ENCODE measurements at places on chromosomes 11 and 22.

DNA sequence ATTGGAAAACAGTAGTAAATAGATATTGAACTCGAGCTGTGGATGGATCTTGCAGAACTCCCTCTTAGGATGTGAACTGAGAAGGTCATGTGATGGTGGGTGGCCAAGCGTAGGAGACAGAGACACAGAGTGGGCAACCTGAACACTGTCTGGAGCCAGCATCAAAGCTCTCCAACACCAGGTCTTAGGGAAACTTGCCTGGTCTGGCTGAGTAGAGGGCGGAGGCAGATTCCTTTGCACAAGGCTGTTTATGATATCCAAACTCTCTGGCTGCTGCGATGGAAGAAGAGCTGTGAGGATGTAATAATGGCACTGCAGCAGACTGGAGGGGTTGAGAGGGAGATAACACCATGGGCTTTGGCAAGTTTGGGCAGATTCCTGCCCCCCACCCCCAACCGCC lies 10.1 kb downstream of the NAV2 start:
- DNase-seq: no peak

GRCh38 chr11:44256673-44257291 lies 53.2 kb downstream of the ALX4 start:
- peak; percentile 54 for DNase-seq

DNA sequence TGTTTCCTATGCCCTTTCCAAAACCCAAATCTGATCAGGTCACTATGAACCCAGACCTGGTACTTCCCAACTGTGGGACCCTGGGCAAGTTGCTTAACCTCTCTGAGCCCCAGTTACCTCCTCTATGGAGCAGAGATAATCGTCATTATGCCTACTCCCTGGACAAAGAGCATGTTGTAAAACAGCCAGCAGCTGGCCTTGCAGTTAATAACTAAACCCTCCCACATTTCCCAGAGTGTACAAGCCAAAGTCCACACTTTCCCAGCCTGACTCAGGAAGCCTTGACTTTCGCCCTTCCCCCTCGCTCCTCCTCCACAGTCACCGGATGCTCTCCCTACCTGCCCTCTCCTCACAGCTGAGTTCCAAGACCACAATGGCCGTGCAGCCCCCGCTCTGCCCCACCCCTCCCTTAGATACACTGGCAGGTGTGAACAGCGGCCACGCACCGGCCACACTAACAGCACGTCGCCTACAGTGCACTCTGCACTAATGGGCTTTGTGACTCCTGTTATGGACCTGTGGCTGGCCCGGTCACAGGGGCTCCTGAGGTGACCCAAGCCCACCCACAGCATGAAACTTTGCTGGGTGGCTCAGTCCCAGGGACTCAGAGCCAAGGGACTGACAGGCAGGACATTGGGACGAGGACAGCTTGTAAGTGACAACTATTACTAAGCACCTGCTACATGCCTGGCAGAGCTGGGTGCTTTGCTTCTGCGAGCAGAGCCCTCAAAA lies 15.6 kb upstream of the MFNG start:
- peak; percentile 77 for DNase-seq

DNA sequence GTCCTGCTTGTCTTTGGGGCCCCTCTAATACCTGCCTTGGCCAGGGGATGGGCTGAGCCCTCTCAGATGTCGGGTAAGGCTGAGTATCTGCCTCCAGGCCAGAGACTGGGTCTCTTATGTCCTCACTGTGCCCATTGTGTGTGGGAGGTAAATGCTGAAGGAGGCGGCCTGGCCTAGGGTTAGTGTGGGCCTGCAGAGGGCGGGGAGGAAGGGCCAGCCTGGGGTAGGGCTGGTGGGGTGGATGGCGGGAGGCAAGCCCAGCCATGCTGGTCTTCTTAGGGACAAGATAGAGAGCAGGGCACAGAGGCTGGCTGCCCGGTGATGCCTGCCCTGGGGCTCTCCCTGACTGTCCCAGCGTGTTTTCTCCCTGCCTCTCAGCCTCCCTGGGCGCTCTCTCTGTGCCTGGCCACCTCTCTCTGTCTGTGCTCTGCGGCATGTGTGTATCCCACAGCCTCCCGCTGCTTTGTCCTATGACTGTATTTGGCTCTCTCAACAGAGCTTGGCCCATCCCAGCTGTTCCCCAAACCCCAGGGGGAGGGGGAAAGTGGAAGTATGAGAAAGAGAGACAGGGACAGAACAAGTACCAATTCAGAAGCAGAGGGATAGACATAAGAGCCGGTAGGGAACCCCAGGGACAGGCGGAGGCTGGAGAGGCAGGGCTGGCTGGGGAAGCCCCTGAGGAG lies 57.0 kb downstream of the PDE2A start:
- DNase-seq: no peak

DNA sequence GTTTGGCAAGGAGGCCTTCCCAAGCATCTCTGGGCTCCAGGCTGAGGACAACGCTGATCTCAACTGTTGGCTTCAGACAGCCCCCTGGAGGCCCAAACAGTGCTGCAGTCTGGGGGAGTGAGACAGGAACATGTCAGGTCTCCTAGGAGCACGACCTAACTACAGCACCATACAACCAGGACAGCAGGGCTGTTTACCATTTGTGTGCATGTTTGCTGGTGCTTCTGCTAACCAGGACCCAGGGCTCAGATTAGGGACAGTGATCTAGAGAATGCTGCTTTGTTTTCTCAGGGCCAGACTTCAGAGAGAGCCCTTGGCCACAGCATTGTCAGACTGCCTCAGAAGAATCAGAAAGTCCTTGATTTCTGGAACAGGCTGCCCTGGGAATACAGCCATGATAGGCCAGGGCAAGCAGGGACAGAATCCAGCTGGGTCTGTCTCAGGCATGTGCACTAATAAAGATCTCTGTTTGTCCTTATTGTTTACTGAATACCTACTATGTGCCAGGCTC lies 126.5 kb downstream of the VPREB1 start:
- no peak for DNase-seq

GRCh38 chr22:45521178-45521577 lies 18.5 kb downstream of the FBLN1 start:
- DNase-seq: no peak

- no peak for DNase-seq
Observed at GRCh38 chr11:74957937-74958629, 9.0 kb downstream of the SPCS2 start.

DNA sequence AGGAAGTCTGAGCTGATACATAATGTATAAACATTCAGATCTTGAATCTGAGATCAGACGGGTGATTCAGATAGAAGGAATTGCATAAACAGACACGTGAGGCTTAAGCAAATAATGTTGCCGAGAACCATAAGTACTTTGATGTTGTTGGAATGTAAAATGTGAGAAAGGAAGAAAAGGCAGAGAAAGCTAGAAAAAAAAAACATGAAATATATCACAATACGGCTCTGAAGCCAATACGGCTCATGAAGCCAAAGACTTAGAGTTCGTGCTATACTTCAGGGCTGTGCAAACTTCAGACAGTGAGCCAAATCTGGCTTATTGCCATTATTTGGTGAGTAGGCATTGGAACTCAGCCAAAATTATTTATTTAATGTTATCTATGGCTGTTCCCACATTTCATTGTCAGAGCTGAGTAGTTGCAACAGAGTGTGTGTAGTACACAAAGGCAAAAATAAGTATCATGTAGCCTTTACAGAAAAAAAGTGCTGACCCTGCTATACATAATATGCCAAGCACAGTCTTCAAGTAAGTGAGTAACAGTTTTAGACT lies 673.3 kb downstream of the CNTN5 start:
- DNase-seq: no peak

DNA sequence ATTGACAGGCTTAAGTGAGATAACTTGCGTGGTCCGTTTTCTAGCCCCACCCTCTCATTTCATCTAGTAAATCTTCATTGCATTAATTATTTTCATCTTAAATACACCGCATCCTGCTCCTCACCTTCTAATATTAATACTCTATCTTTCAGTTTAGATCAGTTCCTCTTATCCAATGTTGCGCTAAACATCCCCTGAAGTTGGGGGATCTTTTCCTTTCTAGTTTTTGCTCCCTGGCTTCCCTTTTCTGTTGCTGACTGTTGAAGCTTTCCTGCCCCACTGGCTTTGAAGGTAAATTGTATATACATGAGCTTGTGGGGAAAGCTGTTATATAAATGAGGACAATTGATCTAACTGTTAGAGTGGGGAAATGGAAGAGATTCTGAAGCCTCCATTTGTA lies 7.2 kb downstream of the CAT start:
- no peak for DNase-seq

DNA sequence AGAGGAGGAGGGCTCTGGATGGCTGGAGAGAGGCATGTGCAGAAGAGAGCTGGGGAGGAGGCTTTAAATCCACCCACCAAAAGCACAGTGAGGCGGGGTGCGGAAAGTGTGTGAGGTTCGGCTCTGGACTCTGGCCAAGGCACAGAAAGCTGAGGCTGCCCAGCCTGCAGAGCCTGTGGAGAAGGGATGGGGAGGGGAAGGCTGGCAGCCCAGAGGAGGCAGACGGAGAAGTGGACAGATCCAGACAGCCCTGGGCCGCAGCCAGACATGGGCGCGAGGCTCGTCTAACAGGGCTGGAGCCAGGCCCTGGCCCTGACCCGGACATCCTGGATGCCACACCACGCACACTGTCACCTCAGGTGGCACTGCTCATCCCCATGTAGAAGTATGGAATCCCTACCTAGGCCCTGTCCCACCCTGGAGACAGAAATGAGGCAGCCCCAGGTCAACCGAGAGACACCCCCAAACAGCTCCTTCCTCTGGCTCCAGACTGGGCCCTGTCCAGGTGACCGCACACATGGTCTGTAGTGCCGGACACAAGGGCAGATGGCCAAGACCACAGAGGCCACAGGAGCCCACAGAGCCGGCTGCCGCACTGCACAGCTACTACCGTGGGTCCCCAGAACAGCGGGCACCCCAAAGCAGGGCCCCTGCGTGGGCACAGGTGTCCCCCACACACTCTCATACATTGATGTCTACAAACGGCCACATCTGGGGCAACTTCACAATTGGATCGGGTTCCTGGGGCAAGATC lies 16.6 kb upstream of the MOB2 start:
- no peak for DNase-seq

DNA sequence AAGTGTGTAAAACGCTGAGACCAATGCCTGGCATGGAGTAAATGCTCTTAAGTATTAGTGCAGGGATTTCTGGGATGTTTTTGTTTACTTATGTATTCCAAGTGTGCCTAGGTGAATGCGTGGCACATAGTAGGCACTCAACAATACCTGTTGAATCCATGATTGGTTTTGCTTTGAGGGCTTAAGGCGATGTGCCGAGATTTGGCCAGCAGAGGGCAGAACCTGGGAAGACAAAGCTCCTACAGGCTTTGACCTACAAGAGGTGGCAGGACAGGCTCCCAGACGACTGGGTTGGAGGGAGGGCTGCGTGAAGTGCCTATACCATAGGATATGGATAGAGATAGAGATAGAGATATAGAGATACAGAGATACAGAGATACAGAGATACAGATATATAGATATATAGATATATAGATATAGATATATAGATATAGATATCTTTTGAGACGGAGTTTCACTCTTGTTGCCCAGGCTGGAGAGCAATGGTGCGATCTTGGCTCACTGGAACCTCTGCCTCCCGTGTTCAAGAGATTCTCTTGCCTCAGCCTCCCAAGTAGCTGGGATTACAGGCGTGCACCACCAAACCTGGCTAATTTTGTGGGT lies 13.9 kb downstream of the KCNE3 start:
- DNase-seq: peak; percentile 72

DNA sequence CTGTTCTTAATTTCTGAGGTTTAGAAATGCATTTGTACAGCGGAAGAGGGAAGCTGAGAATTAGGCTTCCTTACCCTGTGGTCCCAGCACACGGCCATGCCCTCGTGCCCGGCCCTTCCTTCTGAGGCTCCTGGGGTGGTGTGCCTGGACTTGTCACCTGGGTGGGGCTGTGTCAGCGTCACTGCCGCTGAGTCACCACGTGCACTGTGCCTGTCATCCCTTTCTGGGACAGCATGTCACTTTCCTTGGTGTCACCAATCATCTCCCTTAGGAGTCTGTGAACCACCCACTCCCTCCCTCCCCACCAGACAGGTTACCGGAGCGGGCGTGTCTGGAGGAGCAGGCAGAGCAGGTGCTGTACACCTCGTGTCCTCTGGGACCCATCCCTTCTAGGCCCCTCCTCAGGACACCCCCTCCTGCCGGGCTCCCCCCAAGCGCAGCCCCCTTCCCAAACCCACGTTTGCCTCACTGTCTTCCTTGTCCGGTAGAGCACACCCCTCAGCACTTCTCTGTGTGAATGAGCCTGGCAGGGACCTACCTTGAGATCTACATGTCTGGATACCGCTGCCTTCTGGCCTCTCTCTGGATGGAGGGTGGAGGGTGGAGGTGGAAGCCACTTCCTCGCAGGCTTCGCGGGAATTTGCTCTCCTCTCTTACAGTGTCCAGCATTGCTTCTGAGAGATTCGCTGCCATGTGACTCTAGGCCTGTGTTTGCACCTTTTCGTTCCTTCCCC lies 367.6 kb downstream of the TBC1D22A start:
- no peak for DNase-seq

- no peak for DNase-seq
Observed at GRCh38 chr11:71548716-71549151, 514 bp downstream of the KRTAP5-9 start.
